Fibroblast of the aortic adventitia (primary cell): ENCODE measurements at places on chromosomes 3 and 15.

DNA sequence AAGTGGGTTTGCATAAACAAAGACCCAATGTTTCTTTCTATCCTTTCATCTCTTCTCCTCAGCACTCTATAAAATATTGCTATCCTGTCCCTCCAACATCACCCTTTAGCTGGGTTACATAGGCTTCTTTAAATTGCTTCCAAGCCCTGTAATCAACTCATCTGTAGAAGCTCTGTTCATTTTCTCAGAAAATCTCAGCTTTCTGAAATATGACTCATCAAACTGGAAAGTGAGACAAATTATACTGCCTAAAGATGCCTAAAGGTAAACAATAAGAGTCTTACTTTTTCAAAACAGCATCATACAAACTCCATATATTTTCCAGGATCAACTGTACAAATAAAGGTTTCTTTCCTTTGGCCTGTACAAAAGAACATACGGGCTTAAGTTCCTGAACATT, 33.8 kb downstream of the EFL1 start:
- DNase-seq = no peak

DNA sequence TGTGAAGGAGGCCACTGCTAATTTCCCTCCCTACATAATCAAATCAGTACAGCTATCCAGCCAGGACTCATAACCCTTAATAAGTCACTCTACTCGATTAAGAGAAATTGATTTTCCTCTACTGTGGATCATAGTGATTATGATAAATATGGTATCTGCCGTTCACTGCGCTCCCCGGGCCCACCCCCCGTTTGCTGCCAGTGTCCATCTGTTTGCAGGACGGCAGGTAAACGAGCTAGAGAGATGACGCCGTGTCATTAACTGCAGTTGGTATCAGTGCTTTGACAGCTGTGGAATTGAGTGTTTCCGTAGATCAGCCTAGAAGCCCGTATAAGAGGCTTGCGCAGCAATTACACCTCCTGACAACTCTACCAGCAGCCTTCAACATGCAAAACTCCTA, 94.9 kb downstream of the ROBO2 start:
- DNase-seq = no peak

- DNase-seq = no peak
Measured at GRCh38 chr3:81170298-81170697, 591.1 kb downstream of the GBE1 start.

DNA sequence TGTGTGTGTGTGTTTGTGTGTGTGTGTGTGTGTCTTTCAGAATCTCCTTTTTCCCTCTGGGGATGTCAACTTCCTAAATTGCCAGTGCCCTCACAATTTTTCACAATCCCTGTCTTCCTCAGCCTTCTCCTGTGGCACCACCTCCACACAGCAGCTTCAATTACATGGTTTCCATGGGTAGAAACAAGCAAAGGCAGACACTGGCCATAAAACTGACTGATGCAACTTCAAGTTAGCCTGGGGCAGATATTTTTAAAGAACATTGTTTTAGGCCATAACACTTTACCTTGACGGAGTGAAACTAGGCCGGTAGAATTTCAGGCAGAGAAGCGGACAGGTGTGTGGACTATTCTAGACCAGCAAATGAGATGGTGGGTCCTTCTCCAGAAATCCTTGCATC, 405.8 kb upstream of the SUCLG2 start:
- DNase-seq = no peak

DNA sequence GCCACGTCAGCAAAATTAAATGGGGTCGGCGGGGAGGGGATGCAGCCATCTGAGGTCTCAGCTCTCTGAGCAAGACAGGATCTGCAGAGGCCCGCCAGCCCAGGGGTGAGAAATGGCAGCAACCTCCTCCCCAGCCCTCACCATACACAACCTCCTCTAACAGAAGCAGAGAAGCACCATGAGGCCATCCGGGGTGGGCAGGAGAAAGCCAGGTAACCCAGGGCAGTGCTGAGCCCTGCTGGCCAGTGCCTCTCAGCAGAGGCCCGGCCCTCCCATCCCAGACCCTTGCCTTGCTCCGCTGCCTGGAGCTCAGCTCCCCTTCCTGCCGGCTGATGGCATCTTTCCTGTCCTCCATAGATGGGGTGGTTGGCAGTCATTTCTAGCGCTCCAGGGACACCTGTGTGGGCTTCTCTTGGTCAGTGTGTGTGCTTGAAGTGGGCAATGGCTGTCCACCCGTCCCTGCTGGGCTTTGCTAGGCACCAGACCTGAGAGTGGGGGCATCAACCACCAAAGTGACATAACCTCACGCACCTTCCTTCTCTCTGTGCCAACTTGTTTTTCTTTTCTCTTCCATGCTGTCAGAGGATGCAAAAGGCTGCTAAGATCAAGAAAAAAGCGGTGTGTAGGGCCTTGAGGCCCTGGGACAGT, 175.8 kb downstream of the NSMCE3 start:
- no peak for DNase-seq

- DNase-seq = no peak
Measured at GRCh38 chr3:139559541-139559940, 20.0 kb upstream of the RBP1 start.

DNA sequence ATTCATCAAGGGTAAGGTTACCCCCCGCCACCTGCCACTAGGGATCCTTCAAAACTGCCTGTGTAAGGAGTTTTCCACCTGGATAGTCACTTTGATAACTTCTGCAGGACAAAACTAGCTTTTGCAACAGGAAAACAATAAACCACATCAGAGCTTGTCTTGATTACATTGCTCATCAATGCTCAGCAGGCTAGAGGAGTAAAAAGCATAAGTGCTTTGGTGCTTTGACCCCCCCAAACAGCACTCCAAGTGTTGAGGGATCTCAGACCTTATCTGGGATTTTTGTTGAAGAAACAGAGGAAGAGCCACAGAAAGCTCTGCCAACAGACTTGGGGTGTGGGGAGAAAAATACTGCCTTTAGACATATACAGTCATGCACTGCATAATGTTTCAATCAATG, 10.8 kb upstream of the PHLDB2 start:
- peak; percentile 67 for DNase-seq

GRCh38 chr3:110504901-110505300, 566.7 kb upstream of the NECTIN3 start:
- peak; percentile 22 for DNase-seq

GRCh38 chr3:157148196-157148889, 11.6 kb downstream of the CCNL1 start:
- DNase-seq = no peak

DNA sequence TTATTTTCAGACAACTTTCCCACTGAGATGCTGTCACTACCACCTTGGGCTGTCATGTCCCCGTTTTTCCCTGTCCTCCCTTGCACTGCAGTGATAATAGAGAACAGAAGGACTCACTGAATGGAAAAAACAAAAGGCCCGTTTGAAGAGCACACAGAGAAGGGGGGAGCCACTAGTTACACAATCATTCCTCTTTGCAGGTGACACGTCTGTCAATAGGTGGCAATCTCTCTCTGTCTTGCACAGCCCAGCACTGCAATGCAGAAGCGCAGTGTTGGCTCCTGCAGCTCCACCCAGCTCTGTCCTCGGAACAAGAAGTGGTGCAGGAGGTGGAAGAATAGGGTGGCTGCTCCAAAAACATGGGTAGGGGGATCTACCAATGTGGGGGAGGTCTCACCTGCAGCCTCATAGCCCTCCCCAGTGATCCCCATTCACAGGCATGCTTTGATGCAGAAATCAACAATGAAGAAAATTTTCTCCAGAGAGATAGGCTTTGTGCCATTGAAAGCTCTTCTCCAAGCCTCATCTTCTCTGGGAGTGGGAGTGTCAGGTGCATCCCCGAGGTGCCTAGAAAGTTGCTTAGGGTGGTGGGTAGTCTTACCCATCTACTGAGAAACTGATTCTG, 31.8 kb downstream of the FSTL1 start:
- DNase-seq = peak; percentile 58

- DNase-seq = no peak
Measured at GRCh38 chr15:88725305-88726210, 77.7 kb upstream of the ACAN start.

DNA sequence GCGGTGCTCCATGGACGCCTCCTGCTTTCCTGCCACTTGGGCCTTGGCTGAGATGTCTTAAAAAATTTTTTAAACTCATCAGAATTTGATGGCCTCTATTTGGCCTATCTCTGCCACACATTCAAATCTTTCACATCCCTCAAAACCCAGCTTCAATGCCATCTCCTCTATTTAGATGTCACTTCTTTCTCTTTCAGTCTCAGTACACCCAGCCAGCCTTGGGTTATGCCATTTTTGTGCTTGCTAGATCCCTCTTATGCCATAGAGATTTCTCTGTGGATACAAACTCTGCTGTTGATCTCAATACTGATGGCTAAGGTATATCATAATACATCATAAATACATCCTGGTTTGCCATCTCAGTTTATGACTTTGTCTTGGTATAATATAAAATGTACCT, 222.3 kb upstream of the TPRG1 start:
- no peak for DNase-seq

GRCh38 chr3:16912400-16913263, 27.9 kb downstream of the PLCL2 start:
- no peak for DNase-seq

GRCh38 chr3:17830788-17831187, 88.4 kb upstream of the TBC1D5 start:
- DNase-seq = peak; percentile 15

DNA sequence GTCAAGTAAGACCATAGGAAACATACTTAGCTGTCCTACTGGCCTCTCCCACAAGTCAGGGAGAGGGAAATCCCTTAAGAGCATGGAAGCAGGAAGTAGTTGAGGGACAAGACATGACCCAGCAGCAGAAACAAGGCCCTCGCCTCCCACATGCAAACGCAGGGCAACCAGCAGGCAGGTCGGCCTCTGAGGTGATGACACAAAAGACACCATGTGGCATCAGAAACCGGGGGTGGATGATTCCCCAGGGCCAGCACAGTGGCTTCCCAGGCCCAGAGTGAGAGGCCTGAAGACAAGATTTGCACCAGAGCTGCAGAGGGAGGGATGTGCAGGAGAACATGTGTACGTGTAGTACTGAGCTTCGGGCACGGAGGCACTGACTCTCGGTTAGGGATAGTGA, 26.3 kb downstream of the PXYLP1 start:
- no peak for DNase-seq

DNA sequence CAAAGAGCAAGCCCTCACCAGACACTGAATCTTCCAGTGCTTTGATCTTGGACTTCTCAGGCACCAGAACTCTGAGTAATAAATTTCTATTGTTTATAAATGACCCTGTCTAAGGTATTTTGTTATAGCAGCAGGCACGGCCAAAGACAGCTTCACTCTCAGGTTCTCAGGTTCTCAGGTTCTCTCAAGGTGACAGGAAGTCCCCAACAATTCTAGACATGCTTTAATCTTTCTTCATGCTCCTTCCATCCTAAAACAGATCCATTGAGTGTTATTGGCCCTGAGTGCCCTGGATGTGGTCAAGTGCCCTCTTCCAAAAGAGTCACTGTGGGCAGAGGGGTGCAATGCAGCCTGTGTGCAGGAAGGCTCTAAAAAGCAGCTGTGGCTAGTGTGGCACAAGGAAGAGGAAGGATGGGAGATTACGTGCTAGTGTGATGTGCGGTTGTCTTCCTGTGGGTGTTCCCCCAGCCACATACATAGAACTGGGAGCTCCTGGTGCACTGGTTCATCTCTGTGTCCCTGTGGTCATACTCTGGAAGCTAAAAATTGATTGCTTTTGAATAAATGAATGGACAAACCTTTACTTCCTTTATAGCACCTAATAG, 11.0 kb upstream of the RAB7A start:
- DNase-seq = no peak

DNA sequence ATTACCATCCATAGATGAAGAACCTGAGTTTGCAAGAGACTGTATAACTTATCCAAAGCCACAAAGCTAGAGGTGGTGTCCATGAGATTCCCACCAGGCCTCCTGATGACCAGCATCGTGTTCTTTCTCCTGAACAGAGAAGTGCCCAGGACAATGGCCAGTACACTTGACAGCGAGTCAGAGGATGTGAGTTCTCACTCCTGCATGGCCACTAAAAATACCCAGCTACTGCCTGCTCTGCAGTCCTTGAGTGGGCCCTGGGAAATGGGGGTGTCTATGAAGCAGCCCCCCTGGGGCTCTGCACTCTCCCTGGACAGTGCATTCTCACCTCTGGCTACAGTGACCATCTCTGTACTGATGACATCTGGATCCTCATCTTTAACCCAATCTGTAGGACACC, 201.2 kb downstream of the RPLP1 start:
- DNase-seq = no peak

DNA sequence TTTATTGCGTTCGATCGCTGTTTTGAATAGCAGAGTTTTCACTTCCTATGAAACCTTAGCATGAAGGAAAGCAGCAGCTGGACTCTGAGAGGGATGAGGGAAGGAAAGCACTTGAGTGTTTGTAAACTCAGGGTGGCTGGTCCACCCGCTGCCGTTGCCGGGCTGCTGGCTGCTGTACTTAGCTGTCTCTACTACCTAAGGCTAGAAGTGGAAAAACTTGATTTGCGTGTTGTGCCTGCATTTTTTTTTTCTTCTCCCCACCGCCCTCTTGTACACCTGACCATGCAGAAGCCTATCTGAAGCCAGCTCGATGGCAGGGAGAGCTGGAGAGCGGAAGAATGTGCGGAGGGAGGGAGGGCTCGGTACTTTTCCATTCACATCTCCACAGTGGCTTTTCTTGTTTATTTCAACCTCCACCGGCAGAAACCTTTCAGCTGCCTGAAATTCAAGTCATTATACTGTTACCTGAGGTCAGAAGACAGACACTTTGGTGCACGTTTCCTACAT, 4.8 kb upstream of the BCL6 start:
- DNase-seq = no peak

- DNase-seq = no peak
Measured at GRCh38 chr3:186646841-186647240, 6.6 kb downstream of the FETUB start.

DNA sequence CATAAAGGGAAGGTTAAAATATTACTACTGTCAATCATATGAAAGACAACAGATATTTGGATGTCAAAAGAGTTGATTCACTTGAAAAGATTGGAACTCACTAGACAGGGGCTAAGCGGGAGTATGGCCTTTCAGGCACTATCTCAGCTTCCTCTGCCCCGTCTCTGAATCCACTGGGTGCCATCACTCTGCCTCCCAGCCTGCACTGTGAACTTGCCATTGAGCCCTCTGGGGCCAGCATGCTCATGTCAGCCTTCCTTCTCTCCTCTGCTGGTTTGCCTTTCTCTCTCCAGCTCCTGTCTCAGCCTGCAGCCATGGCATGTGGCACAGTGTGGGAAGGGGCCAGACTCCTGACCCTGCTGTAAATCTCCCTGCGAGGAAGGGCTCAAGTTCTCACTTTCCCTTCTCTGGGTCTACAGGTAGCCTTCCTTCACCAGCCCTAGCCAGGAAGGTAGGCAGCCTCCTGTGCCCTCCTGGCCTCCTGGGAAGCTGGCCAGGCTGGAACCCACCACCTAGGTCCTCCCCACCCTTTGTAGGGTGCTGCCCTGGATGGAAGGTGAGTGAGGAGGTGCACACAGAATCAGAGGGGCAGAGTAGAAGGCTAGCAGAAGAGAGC, 54.0 kb upstream of the SLCO2A1 start:
- DNase-seq = no peak
